Osteocyte (in vitro differentiated cells): ENCODE measurements at places on chromosomes 7 and 10. TPM values are rescaled to one million over a fixed set of nuclear protein-coding genes. Genes with fewer than 3 reads are reported as not detected.

OR2A1 gene
- total RNA-seq = not detected in 2 replicates

SPDYE1 gene
- not detected in 2 replicates for total RNA-seq

PTPN20 gene
- not detected in 2 replicates for total RNA-seq

DNA sequence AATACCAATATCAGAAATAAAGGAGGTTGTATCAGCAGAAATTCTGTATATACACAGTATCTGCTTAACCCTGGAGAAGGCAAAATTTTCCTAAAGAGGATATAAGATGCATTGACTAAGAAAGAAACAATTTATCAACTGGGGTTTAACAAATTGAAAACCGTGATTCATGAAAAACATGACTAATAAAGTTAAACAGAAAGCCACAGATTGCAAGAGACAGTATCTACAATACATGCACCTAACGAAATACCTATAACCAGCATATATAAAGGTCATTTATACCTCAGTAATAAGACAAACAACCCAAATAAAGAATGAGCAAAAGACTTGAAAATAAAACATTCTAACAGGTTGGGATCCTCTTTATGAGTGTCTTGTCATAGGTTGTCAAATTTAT lies 101.8 kb downstream of the IQUB start:
- no peaks in the 10 kb centered on the region for H3K36me3 ChIP-seq
- H3K4me1 ChIP-seq = no peaks in the 10 kb centered on the region
- H3K27ac ChIP-seq = no peak overlapping the region
- no peak overlapping the region for H3K4me3 ChIP-seq
- no peaks in the 10 kb centered on the region for H3K27me3 ChIP-seq

- H3K4me1 ChIP-seq = no peaks in the 10 kb centered on the region
- no peaks in the 10 kb centered on the region for H3K36me3 ChIP-seq
- H3K4me3 ChIP-seq = no peak overlapping the region
- no peaks in the 10 kb centered on the region for H3K27me3 ChIP-seq
- no peak overlapping the region for H3K27ac ChIP-seq
These were observed 2.0 kb downstream of the CALML3 start for GRCh38 chr10:5526691-5527331.

DNA sequence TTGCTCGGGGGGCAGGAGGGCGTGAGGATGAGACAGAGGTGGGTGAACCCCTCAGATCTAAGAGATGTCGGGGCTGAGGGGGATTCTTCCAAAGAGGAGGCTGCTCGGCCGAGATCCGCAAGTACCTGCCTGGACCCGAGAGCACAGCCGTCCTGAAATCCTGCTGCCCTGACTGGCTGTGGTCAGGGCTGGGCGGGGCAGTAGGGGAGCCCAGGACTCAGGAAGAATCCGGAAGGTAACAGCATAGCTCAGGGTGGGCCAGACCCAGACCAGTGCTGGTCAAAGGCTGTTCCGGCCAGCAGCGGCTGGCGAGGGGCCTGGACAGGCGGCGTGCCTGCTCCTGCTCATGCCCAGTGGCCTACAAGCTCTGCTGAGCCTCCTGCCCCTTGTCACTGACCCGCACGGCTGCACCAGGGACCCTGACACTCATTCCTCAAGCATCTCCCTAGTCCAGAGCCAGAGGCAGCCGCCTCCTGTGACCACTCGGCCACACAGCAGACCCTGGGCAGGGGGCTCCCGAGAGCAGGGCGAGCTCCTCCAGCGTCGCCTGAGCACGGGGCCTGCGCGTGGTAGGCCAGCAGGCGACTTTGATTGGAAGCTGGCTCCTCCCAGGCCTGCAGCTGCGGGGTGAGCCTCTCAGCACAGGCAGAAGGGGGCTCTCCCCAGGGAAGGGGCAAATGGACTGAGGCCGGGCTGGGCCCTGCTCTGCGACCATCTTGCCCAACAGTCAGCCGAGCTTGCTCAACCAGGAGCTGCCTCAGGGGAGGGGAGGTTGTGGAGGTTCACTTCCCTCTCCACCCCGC lies 3.1 kb upstream of the ADAP1 start:
- no peak overlapping the region for H3K27ac ChIP-seq
- peaks cover 3% of the 10 kb centered on the region for H3K27me3 ChIP-seq
- H3K36me3 ChIP-seq = no peaks in the 10 kb centered on the region

DNA sequence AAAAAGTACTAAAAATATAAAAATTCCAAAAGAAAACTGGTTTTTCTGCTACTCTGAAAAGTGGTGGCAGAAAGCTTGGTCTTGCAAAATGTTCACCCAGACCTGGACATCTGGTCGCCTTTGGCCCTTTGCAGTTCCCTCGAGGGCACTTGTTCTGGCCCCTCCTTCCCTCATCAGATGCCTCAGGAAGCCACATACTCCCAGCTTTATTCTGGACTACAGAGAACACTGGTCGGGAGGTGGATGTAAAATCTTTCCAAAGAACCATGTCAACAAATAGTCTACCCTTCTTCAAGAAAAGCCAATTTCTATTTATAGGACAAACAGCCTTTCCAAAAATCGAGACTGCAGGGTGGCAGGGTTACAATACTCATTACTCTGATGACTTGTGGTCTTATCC lies 726.1 kb downstream of the TNS3 start:
- no peaks in the 10 kb centered on the region for H3K27me3 ChIP-seq
- DNase-seq = no peak
- peak overlapping the region; percentile 63 for H3K27ac ChIP-seq
- H3K4me3 ChIP-seq = no peak overlapping the region
- H3K36me3 ChIP-seq = no peaks in the 10 kb centered on the region
- peaks cover 42% of the 10 kb centered on the region for H3K4me1 ChIP-seq

GRCh38 chr10:95208702-95209391 lies 14.8 kb downstream of the ACSM6 start:
- H3K27ac ChIP-seq = no peak overlapping the region
- peaks cover 2% of the 10 kb centered on the region for H3K4me1 ChIP-seq
- H3K27me3 ChIP-seq = no peaks in the 10 kb centered on the region
- no peak for DNase-seq
